A549 (cell line): ENCODE measurements at places on chromosomes 3 and 15. TPM values are rescaled to one million over a fixed set of nuclear protein-coding genes. Genes with fewer than 3 reads are reported as not detected.
A peak's percentile ranks its signal among the peaks of the same experiment; 100 is the strongest.

- DNase-seq: no peak
Measured at GRCh38 chr3:9916346-9916733, 558 bp upstream of the IL17RC start.

- DNase-seq: peak; percentile 57
Measured at GRCh38 chr15:88834211-88834812, 31.1 kb downstream of the ACAN start.

ZCWPW2 gene
- 0.06 to 0.09 TPM in 2 of 3 replicates, not detected in the other for polyA plus RNA-seq

DISP2 gene
- 0.39 to 0.82 TPM (median 0.56 TPM) in 3 replicates for polyA plus RNA-seq

DNA sequence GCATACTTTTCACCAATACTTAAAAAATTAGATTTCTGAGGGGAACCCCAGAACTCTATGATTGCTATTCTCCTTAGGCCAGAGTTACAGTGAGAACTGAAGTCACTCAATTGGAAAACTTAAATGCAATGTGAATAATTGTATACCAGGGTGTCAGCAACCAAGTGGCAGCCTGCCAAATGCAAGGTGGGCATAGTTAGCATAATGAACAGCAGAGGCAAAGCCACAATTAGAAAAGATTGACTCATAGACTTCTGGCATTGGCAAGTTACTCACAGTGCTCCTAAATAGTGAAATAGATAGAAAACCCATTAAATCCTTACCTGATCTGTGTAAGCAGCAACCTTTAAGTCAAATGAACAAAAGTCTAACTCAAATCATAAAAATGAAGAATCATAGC, 94.9 kb downstream of the BCHE start:
- DNase-seq: no peak
